Stimulated activated CD4-positive, alpha-beta T cell treated with anti-CD3 and anti-CD28 coated beads, TNF-alpha, amount 100 ng/mL, for 48 hours (primary cell): ENCODE measurements at places on chromosomes 4 and X.

DNA sequence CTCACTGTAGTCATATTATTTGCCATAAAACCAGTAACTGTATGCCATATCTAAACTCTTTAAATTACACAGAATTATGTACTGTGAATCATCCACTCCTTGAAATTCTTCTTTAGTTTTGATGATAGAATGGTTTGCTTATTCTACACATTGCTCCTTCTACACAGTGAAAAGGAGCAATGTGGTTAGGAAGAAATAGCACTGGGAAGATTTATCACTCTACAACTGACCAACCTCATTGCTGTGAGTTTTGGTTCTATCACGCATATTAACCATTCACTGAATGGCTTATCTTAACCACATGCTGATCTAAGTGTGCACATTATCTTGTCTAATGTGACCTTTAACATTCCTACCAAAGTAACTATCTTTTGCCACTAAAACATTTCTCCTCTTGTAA, 415.7 kb upstream of the NDST4 start:
- DNase-seq = no peak

GRCh38 chr4:142098900-142099545, 462.6 kb downstream of the IL15 start:
- DNase-seq = no peak

DNA sequence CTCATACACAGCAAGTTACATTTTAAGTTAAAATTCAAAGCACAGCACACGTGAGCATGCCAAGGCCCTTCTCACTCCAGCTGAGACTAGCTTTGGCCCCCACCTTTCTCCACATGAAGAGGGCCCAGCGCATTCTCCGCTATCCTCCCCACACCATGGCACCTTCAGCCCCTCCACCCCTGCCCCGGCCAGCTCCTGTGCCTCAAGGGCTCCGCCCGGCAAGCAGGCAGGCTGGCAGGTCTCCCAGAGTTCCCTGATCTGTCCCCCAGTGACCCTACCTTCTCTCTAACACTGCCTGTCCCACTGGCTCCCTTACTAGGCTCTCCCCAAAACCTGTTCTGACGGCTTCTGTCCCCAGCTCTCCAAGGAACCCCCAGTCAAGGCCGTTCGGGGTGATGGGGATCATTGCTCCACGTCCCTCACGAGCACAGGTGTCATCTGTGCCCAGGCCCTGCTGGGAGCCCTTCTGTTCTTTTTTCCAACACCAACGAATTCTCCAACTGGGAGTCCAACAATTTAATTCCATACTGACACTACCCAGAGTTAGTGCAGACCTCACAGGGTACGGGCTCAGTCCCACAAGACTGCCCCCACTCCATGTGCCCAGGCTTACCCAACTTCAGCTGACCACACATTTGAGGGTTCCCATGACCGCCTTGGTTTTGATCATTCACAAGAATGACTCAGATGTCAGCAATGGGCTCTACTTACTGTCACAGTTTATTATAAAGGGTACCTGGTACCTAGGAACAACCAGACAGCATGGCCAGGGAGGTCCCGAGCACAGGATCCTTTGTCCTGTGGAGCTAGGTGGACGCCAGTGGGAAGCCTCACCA, 4.2 kb downstream of the LETM1 start:
- no peak for DNase-seq

DNA sequence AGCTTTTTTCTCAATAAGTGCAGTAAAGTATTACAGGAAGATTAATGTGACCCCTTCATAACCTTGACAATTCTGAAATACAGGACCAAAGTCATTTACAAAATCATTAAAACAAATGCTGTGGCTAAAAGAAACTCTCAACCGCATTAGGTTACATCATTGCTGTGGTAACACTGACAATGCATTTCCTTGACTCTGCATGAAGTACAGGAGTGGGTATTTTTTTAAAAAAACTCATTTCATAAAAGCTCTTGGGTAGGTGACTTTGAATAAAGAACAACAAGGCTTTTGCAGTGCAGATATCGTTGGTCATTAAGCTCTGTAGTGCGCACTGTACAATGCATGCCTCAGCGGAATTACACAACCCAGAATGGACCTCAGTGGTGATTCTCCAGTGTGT, 23.4 kb upstream of the XK start:
- no peak for DNase-seq
